ENCODE measurements at places on chromosomes 16 and 17. TPM values are rescaled to one million over a fixed set of nuclear protein-coding genes. Genes with fewer than 3 reads are reported as not detected.

- no peak overlapping the region for H3K4me3 ChIP-seq
- H3K36me3 ChIP-seq = peaks cover 20% of the 10 kb centered on the region
- no peaks in the 10 kb centered on the region for H3K4me1 ChIP-seq
- DNase-seq = no peak
- H3K27me3 ChIP-seq = no peaks in the 10 kb centered on the region
These were observed 68.5 kb downstream of the CDC27 start for GRCh38 chr17:47120521-47121095.

KRT12 gene
- not detected for total RNA-seq

DNA sequence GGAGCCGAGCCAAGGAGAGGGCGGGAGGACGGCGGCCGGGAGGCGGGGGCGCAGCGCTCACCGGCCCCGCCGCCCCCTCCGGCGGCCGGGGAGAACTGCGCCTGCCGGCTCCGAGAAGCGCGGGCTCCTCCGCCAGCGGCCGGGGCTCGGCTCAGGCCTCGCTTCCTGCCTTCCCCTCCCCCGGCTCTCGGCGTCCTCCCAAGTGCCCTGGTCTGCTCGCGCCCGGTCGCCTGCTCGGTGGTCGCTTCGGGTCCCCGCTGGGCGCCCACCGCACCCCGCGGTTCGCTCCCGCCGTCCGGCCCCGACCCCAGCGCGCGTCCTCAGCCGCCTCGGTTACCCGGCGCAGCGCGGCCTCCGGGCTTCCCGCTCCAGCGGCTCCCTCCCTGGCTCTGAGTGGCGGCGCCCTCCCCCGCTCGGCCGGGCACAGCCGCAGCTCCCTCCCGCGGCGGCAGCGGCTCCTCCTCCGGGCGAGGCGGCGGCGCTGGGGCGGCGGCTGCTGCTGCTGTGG is 313 bp downstream of the UBTF start:
- H3K4me1 ChIP-seq = peaks cover 9% of the 10 kb centered on the region
- no peaks in the 10 kb centered on the region for H3K27me3 ChIP-seq
- H3K4me3 ChIP-seq = peak overlapping the region; percentile 72
- DNase-seq = peak; percentile 69
- H3K36me3 ChIP-seq = peaks cover 29% of the 10 kb centered on the region

DNA sequence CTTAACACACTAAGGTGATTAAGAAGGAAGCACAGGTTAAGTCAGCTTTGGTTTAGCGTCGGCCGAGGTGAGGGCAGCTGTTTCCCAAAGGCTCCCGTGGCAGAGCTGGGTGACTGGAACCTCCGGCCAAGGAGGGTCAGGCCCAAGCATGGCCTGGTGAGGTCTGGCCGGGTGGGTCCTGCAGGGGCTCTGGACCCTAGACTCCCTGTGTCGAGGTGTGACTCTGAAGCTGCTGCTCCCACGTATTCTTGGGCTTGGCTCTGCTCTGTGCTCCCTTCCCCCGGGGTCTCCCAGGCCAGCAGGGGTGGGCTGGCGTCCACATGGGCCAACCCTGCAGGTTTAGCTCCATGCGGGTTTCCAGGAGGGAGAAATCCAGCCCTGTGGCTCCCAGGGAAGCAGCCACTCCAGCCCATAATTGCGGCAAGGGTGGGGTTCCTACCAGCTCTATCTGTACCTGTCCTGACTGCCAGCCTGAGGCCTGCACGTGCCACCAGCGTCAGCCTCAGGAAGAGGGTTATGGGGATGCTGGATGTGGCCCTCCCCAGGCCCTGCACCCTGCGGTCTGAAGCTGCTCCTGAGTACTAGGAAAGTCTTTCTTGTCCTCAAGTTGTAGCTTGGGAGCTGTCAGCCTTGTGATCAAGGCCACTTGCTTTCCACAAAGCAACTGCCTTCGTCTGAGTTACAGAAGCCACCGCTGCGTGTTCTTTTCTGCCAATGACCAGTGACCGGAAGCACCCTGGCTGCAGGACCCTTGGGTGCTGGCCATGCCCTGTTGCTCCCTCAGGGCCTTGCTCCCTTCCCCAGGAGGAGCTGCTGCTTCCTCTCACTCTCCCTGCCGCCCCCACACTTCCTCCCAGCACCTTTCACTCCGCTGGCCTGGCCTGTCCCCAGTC is 4.8 kb downstream of the CDK5R1 start:
- H3K36me3 ChIP-seq = no peaks in the 10 kb centered on the region
- peaks cover 10% of the 10 kb centered on the region for H3K4me1 ChIP-seq
- no peak overlapping the region for H3K4me3 ChIP-seq
- no peak for DNase-seq
- no peaks in the 10 kb centered on the region for H3K27me3 ChIP-seq
- no peak overlapping the region for H3K27ac ChIP-seq

- DNase-seq = no peak
- H3K36me3 ChIP-seq = no peaks in the 10 kb centered on the region
- no peaks in the 10 kb centered on the region for H3K4me1 ChIP-seq
- no peak overlapping the region for H3K27ac ChIP-seq
- no peaks in the 10 kb centered on the region for H3K27me3 ChIP-seq
- no peak overlapping the region for H3K4me3 ChIP-seq
These were observed 45.7 kb downstream of the FZD2 start for GRCh38 chr17:44602970-44603369.

- H3K27me3 ChIP-seq = peaks cover 18% of the 10 kb centered on the region
- H3K4me3 ChIP-seq = no peak overlapping the region
- no peaks in the 10 kb centered on the region for H3K36me3 ChIP-seq
- no peak for DNase-seq
- H3K4me1 ChIP-seq = no peaks in the 10 kb centered on the region
These were observed 2.0 kb downstream of the CD300LB start for GRCh38 chr17:74529243-74529642.

GRCh38 chr17:13940858-13941665 is 128.2 kb upstream of the COX10 start:
- no peaks in the 10 kb centered on the region for H3K36me3 ChIP-seq
- H3K27ac ChIP-seq = no peak overlapping the region
- no peak for DNase-seq
- H3K4me1 ChIP-seq = no peaks in the 10 kb centered on the region
- no peak overlapping the region for H3K4me3 ChIP-seq

DNA sequence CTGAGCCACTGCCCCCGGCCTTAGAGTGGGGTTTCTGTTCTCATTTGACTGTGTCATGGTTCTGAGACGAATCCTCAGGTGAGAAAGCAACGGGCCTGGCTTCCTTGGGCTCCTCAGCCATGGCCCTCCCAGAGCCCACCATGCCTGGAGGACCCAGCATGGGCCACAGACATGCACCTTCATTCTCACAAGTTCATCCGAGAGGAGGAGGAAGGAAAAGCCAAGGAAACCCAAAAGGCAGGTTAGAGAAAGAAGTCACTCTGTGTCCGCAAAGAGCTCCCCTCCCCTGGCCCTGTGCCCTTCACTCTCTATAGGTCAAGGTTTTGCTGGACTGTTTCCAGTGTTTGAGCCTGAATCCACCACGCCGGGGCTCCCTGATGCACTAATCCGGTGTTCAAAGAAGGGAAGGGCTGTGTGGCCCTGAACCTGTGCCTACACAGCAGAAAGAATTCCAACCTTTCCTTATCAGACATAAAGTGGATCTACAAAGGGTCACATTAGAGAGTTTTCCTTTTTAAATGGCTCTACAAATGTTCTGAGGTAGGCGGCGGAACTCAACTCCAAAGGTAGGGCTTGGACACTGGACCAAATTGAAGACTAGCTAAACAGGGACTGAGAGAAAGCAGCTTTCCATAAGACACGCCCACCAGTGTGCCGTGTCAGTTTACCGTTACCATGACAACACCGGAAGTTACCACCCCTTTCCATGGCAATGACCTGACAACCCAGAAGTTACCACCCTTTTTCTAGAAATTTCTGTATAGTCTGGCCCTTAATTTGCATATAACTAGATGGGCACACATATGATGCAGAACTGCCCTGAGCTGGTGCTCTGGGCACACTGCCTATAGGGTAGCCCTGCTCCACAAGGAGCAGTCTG is 15.9 kb upstream of the PECAM1 start:
- H3K36me3 ChIP-seq = no peaks in the 10 kb centered on the region
- no peak overlapping the region for H3K4me3 ChIP-seq
- H3K27ac ChIP-seq = no peak overlapping the region

KRT13 gene
- not detected for total RNA-seq

GRCh38 chr16:73125850-73126524 is 78.1 kb upstream of the ZFHX3 start:
- H3K4me3 ChIP-seq = no peak overlapping the region
- no peak overlapping the region for H3K27ac ChIP-seq
- peak; percentile 52 for DNase-seq
- no peaks in the 10 kb centered on the region for H3K27me3 ChIP-seq

- H3K27me3 ChIP-seq = no peaks in the 10 kb centered on the region
- no peak overlapping the region for H3K4me3 ChIP-seq
- no peak for DNase-seq
These were observed 60.7 kb upstream of the METRNL start for GRCh38 chr17:83018658-83019193.

CLDN6 gene
- 0.21 TPM for total RNA-seq

TPPP3 gene
- 0.28 TPM for total RNA-seq

TBC1D3K gene
- not detected for total RNA-seq

TBC1D3I gene
- 0.58 TPM for total RNA-seq
